Stimulated activated CD4-positive, alpha-beta T cell treated with anti-CD3 and anti-CD28 coated beads, TNF-alpha, amount 100 ng/mL, for 48 hours (primary cell): ENCODE measurements at places on chromosomes 2 and 18.

DNA sequence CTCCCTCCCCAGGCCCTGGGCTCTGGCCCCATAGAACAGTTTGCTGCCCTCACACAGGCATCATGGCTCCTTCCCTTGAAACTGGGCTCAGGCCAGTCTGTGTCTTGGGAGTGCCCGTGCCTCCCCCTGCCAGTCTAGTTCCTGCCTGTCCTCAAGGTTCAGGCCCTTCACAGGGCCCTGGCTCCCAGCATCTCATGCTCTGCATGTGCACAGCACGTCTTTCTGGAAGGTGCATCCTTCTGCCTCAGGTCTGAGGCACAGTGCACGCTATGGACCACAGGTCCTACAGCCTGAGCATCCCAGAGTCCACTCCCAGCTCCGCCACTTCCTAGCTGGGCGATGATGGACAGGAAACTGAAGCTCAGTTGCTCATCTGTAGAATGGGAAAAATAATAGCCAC, 35.6 kb upstream of the FOSL2 start:
- no peak for DNase-seq

- DNase-seq: no peak
These were observed 287.9 kb upstream of the KLHL29 start for GRCh38 chr2:23096906-23097602.

- no peak for DNase-seq
These were observed 131.5 kb downstream of the ATP9B start for GRCh38 chr18:79200546-79201268.

- no peak for DNase-seq
These were observed 37.8 kb downstream of the MAL start for GRCh38 chr2:95063086-95063958.

DNA sequence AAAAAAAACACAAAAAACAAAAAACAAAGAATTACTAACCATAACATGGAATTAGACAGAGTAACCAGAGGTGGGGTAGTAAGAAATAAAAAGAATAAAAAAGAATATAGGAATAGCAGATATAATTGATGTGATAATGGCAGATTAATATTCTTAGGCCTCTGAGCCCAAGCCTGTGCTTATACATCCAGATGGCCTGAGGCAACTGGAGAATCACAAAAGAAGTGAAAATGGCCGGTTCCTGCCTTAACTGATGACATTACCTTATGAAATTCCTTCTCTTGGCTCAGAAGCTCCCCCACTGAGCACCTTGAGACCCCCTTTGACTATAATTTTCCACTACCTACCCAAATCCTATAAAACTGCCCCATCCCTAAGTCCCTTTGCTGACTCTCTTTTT, 95.1 kb upstream of the MSH6 start:
- no peak for DNase-seq

DNA sequence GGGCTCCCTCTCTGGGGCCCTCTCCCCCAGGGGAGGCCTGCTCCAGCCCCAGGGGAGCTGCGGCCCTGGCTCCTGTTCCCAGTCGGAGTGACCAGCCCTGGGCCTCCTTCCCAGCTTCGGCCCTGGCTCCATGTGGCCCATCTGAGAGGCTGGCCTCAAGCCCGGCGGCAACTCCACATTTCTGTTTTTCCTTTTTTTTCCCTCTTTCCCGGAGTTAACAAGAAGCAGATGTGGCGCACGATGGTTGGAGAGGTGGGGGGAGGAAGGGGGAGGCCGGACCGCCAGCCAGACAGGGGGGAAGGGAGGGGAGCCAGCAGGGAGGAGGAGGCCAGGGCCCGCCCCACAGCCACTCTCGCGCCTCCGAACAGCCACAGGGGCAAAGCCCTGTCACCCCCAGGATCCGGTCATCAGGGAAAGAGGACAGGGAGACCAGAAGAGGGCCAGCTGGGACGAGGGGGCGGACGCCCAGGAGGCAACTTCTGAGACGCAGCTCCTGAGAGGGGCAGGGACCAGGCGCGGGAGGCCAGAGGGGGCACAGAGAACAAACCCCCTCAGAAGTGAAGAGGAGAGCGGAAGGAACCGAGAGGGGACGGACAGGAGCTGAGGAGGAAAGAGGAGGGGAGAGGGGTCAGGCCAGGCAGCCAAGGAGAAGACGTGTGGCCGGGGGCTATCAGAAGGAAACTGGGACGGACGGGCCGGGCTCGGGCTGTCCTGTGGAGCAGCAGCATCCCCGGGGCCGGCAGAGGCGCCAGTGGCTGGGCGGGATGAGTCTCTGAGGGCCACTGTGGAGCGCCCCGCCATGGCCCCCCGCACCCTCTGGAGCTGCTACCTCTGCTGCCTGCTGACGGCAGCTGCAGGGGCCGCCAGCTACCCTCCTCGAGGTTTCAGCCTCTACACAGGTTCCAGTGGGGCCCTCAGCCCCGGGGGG, at the start of gene EMILIN1:
TSS of gene EMILIN1 (plus strand) at position 349 of the 928 bp plus-strand sequence. CDS start at position 800, 451 bp downstream.
- no peak for DNase-seq

GRCh38 chr2:57891086-57891712, 155.4 kb upstream of the VRK2 start:
- no peak for DNase-seq

- no peak for DNase-seq
These were observed 152.9 kb downstream of the NCKAP5 start for GRCh38 chr2:133415210-133415876.

DNA sequence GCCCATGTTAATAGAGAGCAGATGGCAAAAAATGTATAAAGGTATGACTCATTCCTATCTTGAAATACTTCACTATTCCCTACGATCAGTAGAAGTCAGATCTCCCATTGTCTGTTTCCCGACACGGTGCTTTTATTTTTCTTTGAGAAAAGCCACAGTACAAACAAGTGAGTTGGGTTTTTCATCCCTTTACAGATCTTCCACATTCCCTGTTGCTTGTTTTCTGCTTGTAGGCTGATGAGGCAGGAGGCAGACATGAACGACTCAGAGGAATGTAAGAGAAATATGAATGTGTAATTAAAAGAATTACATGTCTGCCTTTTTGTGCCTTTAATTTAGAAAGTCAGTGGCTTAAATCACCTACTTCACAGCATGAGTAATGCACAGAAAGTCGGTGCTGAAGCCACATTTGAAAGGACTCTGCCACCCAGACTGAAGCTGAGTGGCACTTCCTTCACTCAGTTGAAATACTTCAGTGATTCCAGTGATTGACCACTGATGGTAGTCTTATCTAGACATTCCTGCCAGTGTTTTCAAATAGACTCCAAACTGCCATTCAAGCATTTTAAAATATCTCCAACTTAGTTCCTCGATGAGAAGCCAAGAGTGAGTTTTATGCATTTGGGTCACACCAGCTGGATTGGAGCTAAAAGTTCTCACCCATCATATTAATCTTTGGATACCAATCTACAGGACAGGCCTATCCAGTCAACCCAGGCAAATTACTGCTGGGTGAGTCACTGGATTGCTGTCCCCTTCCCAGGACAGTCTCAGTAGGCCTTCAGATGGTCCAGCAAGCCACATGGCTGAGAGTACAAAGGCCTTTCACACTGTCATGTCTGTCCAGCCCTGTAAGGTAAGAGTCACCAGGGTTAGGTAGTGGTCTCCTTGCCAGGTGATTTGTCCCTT, 79.0 kb downstream of the COLEC12 start:
- no peak for DNase-seq

GRCh38 chr18:5628512-5629255, 84.9 kb upstream of the EPB41L3 start:
- peak; percentile 11 for DNase-seq
